ENCODE measurements at places on chromosomes 5 and 9. TPM values are rescaled to one million over a fixed set of nuclear protein-coding genes. Genes with fewer than 3 reads are reported as not detected.
A peak's percentile ranks its signal among the peaks of the same experiment; 100 is the strongest.

The PCDHA3 gene
- total RNA-seq, result 0.32 TPM

The PITX1 gene
- 80.2 TPM for total RNA-seq

The ENC1 gene
- 125 TPM for total RNA-seq

The NME5 gene
- 2.4 TPM for total RNA-seq

GRCh38 chr9:16044579-16044881, 491.7 kb downstream of the CCDC171 start:
- peak overlapping the region; percentile 90 for H3K27ac ChIP-seq
- no peak overlapping the region for H3K4me3 ChIP-seq
- H3K36me3 ChIP-seq, result no peaks in the 10 kb centered on the region
- no peaks in the 10 kb centered on the region for H3K27me3 ChIP-seq

GRCh38 chr5:177403102-177403791, 2.8 kb upstream of the PFN3 start:
- peaks cover 64% of the 10 kb centered on the region for H3K27me3 ChIP-seq
- H3K36me3 ChIP-seq, result no peaks in the 10 kb centered on the region
- H3K27ac ChIP-seq, result peak overlapping the region; percentile 61
- H3K4me3 ChIP-seq, result peak overlapping the region; percentile 71
- peaks cover 16% of the 10 kb centered on the region for H3K4me1 ChIP-seq
- no peak for DNase-seq

- no peak for DNase-seq
- no peak overlapping the region for H3K27ac ChIP-seq
- no peaks in the 10 kb centered on the region for H3K27me3 ChIP-seq
- H3K4me1 ChIP-seq, result peaks cover 1% of the 10 kb centered on the region
- no peaks in the 10 kb centered on the region for H3K36me3 ChIP-seq
These were observed 111.1 kb downstream of the ARHGAP26 start for GRCh38 chr5:142881076-142881783.

DNA sequence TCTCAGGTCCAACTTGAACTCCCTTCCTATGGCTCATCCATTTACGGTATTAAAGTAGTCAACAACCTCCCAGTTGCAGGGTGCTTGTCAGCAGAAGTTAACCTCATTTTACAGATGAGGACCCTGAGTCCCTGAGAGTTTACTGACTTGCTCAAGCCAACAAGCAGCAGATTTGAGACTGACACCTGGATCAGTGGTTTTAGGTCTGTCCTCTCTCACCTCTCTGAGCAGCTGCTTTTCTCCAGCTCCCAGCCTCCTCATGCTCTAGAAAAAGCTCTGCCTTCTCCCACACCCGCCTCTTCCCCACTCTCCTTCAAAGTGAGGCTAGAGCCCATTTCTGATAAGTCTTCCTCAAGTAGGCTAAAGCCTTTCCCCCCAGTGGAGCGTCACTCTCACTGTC, 56.4 kb downstream of the GABBR2 start:
- H3K4me1 ChIP-seq, result no peaks in the 10 kb centered on the region
- no peak overlapping the region for H3K27ac ChIP-seq
- no peaks in the 10 kb centered on the region for H3K36me3 ChIP-seq
- DNase-seq, result no peak
- no peak overlapping the region for H3K4me3 ChIP-seq

DNA sequence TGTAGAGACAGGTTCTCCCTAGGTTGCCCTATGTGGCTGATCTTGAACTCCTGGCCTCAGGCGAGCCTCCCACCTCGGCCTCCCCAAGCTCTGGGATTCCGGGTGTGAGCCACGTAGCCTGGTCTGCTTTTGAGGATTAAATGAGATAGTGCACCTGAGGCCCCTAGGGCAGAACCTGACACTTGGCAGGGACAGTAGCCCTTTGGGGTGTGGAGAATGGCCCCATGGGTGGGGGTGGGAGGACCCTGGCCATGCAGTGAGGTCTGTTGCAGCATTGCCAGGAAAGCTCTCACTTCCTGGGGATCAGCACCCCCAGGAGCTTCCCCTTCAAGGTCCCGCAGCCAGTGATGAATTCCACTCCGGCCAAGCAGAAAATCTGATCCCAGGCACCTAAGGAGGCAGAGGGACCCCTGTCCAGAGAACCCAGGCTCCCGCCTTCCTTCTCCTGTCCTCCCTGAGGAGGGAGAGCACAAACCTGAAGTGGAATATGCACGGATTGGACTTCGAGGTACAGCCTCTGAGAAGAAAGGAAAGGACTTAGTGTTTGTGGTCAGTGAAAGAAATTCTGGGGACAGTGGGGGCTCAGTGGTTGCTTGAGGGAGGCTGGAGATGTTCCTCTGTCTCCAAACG, 73.9 kb upstream of the UNC5A start:
- DNase-seq, result peak; percentile 22
- no peak overlapping the region for H3K4me3 ChIP-seq
- peaks cover 67% of the 10 kb centered on the region for H3K27me3 ChIP-seq
- no peaks in the 10 kb centered on the region for H3K36me3 ChIP-seq
- peak overlapping the region; percentile 17 for H3K27ac ChIP-seq

GRCh38 chr5:35371951-35372426, 141.7 kb upstream of the PRLR start:
- no peaks in the 10 kb centered on the region for H3K27me3 ChIP-seq
- no peak for DNase-seq
- H3K4me1 ChIP-seq, result peaks cover 8% of the 10 kb centered on the region
- no peak overlapping the region for H3K4me3 ChIP-seq

GRCh38 chr5:56412601-56413379, 179.7 kb upstream of the ANKRD55 start:
- peaks cover 68% of the 10 kb centered on the region for H3K4me1 ChIP-seq
- no peak for DNase-seq
- H3K27ac ChIP-seq, result peak overlapping the region; percentile 63
- H3K36me3 ChIP-seq, result no peaks in the 10 kb centered on the region
- H3K27me3 ChIP-seq, result no peaks in the 10 kb centered on the region

DNA sequence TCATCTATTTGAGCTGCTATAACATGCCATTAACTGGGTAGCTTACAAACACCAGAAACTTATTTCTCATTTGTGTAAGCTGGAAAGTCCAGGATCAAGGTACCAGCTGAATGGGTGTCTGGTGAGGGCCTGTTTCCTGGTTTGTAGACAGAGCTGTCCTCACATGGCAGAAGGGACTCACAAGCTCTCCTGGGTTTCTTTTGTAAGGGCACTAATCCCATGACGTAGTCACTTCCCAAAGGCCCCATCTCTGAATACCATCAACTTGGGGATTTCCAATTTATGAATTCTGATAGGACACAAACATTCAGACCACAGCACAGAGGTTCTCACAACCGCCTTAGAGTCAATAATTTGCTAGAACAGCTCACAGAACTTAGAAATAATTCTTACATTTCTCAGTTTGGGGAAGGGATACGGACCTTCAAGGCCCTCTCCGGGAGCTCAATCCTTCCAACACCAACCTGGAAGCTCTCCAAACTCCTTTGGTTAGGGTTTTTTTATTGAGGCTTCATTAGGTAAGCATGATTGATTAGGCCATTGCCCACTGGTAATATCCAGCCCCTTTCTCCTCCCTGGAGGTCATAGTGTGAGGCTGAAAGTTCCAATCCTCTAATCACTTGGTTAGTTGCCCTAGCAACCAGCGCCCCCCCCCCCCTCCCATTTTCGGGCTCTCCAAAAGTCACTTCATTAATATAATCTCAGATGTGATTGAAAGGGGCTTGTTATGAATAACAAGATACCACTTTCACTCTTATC, 7.6 kb upstream of the DNAJA1 start:
- peaks cover 4% of the 10 kb centered on the region for H3K4me1 ChIP-seq
- H3K27me3 ChIP-seq, result no peaks in the 10 kb centered on the region
- DNase-seq, result no peak
- H3K27ac ChIP-seq, result no peak overlapping the region
- H3K4me3 ChIP-seq, result no peak overlapping the region

DNA sequence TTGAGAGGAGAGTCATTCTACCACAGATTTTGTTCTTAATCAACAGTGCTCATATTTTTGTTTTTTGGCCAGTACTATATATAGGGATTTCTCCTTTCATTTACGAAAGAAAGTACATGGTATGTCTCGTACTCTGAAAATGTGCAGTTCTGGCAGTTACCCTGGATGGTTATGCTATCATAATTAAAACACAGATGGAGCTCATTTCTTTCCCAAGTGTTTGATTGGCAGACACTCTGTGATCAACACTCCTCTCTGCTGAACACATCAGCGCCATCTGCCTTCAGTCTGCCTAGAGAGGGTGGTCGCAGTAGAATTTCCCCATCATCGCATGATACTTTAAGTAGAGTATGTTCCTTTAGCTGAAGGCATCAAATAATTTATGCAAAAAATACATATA, 64.5 kb downstream of the PAM start:
- no peak overlapping the region for H3K4me3 ChIP-seq
- DNase-seq, result no peak

- no peak for DNase-seq
- peaks cover 35% of the 10 kb centered on the region for H3K4me1 ChIP-seq
- no peak overlapping the region for H3K27ac ChIP-seq
These were observed 14.9 kb upstream of the C5orf63 start for GRCh38 chr5:127088251-127088650.

DNA sequence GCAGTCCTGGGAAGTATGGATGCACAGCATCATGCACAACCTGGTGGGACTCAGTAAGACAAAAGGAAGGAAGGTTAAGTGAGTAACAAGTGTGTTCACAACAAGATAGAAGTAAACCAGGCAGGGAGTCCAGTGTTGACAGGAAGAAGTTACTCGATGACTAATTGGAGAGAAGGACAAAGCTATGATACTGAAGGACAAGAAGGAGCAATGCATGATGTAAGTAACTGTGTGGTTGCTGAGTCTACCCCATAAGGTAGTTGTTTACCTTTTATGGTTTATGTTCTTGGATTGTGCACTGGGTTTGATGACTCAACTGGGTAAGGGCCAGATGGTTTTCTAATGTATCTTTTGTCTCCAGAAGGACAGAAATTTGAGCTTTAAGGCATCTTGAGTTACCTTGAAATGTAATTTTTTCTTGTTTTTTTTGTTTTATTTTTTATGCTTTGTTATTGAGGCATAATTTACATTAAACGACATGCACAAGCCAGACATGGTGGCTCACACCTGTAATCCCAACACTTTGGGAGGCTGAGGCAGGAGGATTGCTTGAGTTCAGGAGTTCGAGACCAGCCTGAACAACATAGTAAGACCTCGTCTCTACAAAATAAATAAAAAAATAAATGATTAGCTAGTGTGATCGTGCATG, 89.2 kb upstream of the CAST start:
- H3K4me3 ChIP-seq, result no peak overlapping the region
- peaks cover 18% of the 10 kb centered on the region for H3K27me3 ChIP-seq
- DNase-seq, result no peak

Measured in mesothelial cell of epicardium (in vitro differentiated cells).